Stimulated activated CD8-positive, alpha-beta memory T cell treated with anti-CD3 and anti-CD28 coated beads, Interleukin-2, amount 100 ng/mL, for 1 hour (primary cell): ENCODE measurements at places on chromosomes 7 and 10.

DNA sequence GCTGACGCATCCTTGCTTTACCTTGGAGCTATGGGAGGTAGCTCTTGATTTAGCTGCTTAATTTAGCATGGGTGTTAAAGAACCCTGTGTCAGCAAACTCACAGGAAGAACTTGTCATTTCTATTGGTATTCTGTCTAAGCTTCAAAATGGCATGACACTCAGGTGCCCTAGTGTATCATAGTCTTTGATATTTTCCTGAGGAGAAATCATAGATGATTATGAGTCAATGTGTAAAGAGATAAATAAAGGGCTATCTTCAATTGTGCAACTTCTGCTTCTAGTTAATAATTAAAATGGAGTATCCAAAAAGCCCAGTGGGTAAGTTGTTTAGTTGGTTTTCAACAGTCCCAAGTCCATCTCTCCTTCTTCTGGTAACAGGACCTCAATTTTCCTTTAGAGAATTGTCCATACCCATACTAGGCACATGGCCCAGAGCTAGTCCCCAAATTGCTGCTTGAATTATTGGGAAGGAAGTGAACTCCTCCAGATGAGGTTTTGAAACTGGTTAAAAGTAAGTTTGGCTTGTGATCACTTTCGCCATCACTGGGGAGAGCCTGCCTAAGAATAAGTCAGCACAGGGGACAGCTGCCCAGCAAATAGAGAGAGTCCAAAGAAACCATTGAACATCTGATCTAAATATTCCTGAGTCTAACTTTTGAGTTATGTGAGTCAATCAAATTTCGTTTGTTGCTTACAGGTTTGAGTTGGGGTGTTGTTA is 169.0 kb upstream of the PHYHIPL start:
- DNase-seq, result no peak

- no peak for DNase-seq
Measured at GRCh38 chr10:105656856-105657255, 1015.8 kb downstream of the SORCS3 start.

- DNase-seq, result no peak
Measured at GRCh38 chr7:7959979-7960670, 8.5 kb upstream of the GLCCI1 start.

DNA sequence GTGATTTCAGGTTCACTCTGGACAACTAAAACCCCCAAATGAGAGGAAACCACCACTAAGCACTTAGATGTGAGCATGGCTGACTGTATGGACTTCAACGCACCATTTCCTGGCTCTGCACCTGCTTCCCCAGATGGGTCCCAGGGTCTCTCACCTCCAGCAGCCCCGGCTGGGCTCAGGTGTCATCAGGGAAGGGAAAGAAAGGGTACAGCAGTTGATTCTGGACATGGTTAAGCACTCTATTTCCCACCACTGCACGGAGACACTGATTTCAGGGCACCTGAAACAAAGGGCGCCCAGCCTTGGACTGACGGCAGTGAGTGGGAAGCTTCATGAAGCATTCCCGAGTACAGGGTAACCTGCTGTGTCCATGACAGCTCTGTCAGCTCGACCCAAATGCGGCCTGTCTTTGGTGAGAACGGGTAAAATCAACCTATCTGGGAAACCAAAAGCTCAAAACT is 19.0 kb downstream of the FAM53B start:
- no peak for DNase-seq

DNA sequence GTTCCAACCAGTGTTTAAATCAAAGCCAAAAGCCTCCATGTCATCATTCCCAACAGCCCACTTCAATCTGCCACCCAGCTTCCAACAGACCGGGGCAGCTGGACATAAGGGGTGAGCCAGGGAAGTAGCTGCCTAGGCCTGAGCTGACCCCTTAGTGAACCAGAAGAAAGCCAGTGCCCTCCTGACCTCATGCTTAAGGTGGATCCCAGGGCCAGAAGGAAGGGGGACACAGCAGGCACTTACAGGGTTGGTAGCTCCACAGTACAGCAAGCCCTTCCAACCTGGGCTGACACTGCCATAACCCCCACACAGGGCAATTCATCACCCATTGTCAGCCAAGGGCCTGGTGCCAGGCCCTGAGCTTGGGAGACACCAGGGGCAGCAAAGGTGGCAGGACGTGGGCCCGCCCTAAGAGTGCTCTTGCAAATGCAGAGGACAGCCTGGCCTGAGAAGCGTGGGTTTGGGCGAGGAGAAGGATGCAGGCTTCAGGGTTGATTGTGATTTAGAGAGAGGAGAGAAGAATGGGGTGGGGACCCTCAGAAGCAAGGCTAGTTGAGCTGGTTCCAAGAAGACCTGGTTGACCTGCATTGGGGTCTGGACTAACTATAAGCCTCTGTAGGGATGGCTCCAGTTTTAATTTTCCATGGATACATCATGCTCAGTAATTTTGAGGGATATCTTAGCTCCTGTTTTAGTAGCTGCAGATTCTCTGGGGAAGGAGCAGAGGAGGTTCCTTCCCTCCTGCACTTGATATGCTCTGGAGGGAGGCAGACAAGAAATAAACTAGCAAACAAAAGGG is 3.1 kb upstream of the CYP26A1 start:
- DNase-seq, result no peak

DNA sequence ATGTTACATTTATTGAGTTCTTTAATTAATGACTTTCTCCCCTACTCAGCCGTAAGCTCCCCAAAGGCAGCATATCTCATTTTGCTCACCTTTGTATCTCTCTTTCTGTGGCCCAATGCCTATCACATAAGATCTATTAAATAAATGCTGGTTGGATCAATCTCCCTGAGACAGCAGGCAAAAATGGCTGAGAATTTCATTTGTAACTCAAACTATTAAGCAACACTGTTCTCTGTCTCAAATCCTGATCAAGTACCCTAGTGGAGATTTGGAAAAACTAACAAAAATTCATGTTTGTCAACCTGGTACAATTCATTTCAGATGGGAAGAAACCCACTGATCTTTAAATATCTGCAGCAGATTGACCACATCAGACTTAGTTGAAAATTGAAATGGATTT is 127.4 kb downstream of the ZFAND4 start:
- DNase-seq, result no peak

DNA sequence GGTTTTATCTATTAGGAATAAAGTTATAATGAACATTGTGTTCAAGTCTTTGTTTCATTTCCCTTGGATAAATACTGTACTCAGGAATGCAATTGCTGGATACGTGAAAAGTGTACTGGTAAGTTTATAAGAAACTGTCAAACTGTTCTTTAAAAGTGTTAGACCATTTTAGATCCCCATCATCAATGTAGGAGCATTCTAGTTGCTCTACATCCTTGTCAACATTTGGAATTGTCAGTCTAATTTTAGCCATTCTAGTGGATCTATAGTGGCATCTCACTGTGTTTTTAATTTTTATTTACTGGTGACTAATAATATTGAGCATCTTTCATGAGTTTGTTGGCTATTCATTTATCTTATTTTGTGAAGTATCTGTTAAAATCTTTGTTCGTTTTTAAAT is 354.0 kb upstream of the NRP1 start:
- DNase-seq, result no peak

DNA sequence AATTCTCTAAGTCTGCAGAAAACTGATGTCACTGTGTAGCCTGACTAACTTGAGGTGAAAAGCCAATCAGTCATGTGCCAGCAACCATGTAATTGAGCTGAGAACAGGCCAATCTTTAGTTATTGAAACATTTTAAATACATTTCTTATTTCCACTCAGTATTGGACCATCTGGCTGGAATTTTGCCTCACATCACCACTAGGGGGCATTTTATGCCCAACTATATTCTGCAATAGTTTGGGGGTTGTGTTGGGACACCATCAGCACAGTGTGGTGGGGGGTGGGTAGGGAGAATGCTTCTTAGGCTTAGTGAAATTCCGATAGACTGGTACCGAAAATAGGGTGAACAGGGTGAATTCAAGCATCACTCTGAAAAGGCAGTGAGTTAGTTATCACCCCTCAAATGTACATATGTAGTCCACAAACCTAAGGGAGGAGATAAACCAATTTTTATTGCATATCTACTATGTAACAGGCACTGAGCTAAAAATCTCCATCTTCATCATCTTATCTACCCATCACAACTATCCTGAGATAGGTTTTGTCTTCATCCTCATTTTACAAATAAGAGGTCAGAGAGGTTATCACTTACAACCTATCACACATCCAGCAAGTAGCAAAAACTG is 17.8 kb downstream of the NPSR1 start:
- DNase-seq, result no peak

GRCh38 chr7:46565253-46566096 is 644.4 kb upstream of the IGFBP3 start:
- no peak for DNase-seq

DNA sequence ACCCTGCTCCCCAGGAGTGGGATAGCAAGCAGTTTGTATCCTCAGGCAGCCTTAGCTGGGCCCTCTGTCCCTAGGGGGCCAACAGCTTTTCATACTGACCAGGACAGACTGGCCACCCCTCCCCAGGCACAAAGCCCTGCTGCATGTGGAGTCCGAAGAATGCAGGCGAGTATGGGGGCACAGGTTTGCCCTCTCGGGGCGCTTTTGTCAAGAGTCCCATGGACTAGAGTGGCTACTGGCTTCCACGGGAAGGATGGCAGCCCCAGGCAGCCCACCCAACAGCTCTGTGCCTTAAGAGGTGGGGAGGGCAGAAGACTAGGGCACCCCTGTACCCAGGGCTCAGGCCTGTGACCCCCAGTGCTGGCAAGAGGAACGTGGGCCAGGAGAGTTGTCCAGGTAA is 10.7 kb downstream of the CXCL12 start:
- no peak for DNase-seq
